Activated naive CD4-positive, alpha-beta T cell treated with anti-CD3 and anti-CD28 coated beads, Interleukin-2, amount 50 U/mL, for 72 hours (primary cell): ENCODE measurements at places on chromosomes 13 and 19.

GRCh38 chr19:50406156-50406820 lies 12.4 kb upstream of the SPIB start:
- DNase-seq: no peak

DNA sequence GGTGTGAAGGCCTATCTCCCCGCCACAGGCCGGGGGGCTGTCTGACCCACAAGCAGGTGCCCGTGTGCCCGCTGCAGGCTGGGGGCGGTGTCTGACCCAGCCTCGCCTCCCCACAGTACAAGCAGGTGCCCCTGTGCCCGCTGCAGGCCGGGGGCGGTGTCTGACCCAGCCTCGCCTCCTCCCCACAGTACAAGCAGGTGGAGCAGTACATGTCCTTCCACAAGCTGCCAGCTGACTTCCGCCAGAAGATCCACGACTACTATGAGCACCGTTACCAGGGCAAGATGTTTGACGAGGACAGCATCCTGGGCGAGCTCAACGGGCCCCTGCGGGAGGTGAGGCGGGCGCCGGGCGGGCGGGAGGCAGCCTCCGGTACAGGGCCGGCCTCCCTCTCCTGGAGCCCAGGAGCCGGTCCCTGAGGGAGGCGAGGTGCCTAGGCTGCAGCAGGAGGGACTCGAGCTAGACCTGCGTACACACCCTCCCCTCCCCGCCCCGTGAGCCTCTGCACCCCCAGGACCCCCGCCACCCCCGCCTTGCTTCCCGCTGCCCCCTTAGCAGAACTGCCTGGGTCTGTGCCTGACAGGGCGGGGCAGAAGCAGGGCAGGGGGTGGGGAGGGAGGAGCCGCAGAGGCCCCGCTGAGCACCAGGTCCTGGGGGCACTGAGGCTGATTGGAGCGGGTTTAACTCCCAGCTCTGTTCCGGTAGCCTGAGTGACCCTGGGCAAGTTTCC lies 20.6 kb downstream of the HCN2 start:
- no peak for DNase-seq

- DNase-seq: no peak
Observed at GRCh38 chr13:31913459-31913858, 118.1 kb upstream of the FRY start.

DNA sequence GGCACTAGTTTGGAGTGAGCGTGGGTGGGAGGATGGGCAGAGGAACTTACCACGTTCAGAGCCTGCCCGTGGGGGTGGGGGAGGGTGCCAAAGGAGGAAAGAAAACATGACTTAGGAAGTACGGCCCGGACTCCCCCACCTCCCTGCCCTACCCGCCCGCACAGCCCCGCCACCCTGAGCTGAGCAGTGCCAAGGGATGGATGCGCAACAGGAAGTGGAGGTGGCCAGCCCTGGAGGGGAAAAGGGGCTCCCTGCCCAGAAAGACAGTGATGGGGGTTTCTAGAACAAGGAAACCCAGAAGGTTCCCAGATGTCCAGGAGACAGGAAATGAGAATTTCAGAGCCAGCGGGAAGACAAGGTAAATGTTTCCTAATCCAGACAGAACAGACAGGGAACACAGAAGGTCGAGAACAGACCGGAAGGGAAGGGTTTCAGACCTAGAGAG lies 6.3 kb downstream of the TEAD2 start:
- DNase-seq: no peak

DNA sequence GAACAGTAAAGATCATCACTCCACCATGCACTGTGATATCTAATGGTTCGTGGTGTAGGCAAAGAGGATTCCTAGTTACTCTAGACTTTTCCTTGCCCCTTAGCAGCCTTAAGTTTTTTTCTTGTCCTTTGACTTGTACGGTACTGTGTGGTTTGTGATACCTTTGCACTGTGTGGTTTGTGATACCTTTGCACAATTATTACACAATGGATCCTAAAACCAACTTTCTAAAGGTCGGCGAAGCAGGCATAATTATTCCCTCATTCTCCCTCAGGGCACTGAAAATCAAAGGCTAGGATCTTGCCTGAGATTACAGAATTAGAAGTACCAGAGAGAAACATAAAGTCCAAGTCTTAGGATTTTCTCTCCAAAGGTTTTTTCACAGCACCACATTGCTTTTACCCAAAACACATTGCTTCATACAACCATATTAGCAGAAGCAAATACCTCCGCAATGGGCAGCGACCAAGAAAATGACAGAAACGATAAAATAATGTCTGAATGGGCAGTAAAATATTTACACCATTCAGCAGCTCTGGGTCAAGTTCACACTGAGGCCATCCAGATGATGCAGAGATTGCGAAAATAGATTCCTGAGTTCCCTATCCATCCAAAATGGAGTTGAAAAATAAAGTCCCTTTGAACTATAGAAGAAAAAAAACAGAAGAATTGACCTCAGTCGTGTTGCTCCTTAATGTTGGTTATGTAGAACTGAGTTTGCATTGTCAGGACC lies 106.4 kb downstream of the FGF14 start:
- no peak for DNase-seq

GRCh38 chr13:79736356-79736755 lies 255.4 kb downstream of the NDFIP2 start:
- no peak for DNase-seq

DNA sequence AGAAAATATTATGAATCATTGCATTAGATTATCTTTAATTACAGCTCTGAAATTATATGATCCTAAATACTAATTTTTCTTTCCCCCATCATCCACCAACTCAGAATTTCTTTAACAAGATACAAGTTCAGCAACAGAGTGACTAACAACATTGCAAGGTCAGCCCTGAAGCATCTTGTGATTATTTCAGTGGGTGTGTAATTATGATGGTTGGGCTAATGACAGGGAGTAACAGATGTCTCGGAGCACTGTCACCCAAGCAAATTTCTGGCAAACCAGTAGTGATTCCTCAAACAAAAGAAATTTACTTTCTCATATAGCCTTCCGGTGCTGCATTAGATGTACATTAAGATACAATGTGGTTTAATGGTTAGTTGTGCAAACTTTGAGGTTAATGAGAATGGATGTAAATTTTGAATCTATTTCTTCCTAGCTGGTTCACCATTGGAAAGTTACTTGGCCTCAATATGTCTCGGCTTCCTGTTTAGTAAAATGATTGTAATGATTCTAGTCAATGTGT lies 238.9 kb downstream of the ITGBL1 start:
- no peak for DNase-seq

DNA sequence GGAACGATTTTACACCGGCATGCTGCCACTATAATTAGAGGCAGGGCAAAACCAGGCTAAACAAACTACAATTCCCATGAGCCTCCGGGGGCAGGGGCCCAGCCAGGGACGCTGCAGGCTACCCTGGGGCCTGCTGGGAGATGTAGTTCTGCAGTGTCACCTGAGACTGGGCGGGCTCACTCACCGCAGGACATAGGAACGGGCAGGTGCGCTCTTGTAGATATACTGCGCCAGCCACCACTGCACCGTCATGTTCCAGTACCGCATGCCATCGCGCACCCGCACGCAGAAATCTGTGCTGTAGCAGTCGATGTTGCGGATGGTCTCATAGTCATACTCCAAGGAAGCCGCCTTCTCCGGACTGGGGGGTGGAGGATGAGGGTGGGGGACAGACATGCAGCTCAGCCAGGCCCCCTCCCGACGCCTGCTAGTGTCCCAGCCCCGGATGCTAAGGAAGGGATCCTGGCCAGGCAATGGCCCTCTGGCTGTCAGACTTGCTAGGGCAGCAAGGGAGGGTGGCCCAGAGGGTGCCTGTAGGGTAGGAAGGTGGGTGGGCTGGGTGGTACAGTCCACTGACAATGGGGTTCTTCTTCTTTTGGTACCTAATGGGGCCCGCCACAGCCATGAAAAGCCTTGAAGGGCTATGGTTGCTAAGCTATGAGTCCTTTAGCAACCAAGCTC lies 5.8 kb upstream of the TMC4 start:
- no peak for DNase-seq

DNA sequence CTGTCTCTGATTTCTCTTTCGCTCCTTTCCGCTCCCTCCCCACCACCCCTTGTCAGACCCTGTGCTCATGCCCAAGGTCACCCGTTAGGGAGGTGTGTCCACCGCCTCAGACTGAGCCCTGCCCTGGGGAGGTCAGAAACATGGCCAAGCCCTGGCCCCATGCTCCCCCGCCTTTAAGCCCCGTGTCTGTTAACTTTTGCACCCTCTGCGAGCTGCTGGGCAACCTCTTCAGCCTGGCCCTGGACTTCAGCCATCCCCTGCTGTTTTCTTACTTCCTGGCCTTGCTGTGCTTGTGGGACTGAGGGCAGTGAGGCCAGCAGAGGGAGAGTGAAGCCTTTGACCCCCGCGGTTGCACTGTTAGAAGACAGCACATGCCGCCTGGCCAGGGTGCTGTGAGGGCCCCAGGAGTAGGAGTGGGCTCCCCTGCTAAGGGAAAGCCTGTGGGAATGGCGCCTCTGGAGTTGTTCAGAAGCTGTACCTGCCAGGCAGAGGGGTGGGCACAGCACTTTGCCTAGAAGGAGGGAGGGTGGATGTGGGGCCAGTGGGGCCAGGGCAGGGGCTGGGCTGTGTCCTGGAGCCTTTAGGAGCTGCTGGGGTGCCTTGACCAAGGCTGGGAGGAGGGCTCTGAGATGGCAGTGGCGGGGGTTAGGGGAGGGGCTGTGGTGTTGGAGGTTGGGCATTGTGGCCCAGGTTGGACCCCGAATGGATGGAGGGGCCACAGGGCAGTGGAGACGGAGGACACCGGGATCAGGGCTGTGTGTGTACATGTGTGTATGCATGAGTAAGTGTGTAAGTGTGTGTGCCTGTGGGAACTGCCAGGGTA lies 7.9 kb downstream of the UPF1 start:
- no peak for DNase-seq

GRCh38 chr13:100100115-100100879 lies 11.4 kb downstream of the PCCA start:
- no peak for DNase-seq

- DNase-seq: no peak
Observed at GRCh38 chr13:108281901-108282300, 12.4 kb downstream of the TNFSF13B start.

DNA sequence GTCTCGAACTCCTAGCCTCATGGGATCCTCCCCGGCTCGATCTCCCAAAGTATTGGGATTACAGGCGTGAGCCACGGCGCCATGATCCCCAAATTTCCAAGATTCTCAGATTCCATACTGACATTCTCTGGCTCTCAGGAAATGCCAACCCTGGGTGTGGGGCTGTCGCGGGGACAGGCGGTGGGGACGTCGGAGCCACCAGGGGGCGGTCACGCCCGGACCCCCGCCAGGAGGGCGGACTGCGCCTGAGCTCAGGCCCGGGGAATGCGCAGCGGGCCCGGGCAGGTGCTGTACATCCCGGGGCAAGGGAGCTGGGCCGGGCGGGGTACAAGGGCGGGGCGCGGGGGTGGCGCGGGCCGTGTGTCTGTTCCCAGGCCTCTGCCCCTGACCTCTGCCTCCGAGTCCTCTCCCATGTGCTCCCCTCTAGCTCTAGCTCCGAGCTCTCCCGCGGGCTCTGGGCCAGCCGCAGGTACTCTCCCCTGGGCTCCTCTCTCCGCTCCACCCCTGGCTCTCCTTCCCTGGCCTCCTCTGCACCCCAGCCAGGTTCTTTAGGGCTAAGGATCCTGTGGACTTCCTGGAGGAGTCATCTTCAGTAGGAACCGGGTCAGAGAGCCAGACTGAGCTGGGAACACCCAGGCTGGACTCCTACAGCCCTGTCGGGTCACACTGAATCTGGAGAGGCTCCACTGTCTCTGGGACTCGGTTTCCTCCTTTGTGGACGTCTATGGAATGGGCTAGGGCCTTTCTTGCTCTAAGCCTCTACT lies 2.4 kb downstream of the PPP1R13L start:
- DNase-seq: no peak

DNA sequence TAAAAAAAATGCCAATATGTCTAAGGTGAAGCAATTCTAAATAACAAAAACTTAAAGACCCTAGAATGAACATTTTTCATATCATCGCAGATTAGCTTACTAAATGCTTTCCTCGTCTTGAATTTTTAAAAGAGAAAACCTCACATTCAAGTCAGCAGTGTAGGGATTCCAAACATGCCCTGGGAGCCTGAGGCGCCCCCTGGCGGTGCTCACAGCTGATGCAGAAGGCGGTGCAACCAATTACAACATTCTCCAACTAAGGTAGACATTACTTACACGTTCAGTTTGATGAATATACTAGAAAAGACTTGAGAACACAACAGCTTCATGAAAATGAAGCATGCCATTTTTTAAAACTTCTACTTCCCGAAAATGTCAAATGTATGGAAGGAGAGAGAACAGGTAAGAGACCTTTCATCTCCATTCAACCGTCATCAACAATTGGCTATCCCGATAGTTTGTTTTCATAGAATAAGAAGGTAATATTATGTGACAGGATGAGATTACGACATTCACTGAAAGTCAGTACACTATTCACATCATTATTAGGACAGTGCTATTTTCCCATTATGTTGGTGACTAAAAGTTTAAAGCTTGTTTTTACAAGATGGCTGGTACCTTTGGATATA lies 304.4 kb downstream of the DCLK1 start:
- peak; percentile 13 for DNase-seq

GRCh38 chr19:12847159-12848139 lies 9.1 kb downstream of the MAST1 start:
- peak; percentile 100 for DNase-seq

DNA sequence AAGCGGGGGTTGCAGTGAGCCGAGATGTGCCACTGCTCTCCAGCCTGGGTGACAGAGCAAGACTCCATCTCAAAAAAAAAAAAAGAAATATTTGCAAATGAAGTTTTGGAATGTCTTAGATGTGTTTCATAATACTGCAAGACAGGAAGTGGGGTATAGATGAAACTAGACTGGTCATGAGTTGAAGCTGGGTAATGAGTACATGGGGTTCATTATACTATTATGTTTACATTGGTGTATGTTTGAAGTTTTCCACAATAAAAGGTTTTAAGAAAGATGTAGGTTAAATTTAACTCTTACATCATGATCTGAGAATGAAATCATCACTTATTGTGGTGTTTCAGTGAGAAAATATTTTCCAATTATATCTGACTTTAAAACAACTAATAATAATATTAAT lies 19.0 kb downstream of the FNDC3A start:
- DNase-seq: no peak

DNA sequence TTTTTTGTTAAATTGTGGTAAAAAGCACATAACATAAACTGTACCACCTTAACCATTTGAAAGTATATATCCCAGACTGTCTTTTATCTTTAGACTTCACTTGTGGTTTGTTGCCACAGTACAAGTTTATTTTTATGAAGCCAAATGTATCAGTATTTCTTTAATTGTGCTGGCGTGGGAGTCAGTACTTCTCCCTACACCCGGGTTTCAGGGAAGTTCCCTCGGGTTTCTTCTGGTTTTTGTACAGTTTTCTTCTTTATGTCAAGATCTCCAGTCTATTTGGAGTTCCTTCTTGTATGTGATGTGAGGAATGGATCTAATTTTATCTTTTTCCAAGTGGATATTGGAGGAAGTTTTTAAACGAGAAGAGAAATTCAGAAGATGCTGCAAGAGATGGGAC lies 20.5 kb downstream of the CCDC8 start:
- DNase-seq: no peak
